ENCODE measurements at places on chromosomes 1 and 21.

DNA sequence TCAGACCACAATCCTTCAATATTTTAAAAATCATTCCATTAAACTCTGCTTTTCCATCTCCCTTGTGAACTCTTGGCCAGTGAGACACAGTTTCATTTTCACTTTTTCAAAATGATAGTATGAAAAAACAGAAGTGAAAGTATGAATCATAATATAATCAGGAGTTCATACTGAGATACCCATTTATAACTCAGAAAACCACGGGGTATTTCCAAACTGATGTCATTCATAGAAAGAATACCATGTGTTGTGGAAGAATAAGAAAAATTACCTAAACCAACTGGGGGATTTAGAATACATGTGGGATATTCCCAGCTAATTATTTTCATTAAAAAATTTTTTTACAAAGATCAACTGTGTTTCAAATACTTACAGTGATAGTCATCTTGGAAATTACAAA lies 149.9 kb downstream of the MRPL39 start:
- no peak for DNase-seq

DNA sequence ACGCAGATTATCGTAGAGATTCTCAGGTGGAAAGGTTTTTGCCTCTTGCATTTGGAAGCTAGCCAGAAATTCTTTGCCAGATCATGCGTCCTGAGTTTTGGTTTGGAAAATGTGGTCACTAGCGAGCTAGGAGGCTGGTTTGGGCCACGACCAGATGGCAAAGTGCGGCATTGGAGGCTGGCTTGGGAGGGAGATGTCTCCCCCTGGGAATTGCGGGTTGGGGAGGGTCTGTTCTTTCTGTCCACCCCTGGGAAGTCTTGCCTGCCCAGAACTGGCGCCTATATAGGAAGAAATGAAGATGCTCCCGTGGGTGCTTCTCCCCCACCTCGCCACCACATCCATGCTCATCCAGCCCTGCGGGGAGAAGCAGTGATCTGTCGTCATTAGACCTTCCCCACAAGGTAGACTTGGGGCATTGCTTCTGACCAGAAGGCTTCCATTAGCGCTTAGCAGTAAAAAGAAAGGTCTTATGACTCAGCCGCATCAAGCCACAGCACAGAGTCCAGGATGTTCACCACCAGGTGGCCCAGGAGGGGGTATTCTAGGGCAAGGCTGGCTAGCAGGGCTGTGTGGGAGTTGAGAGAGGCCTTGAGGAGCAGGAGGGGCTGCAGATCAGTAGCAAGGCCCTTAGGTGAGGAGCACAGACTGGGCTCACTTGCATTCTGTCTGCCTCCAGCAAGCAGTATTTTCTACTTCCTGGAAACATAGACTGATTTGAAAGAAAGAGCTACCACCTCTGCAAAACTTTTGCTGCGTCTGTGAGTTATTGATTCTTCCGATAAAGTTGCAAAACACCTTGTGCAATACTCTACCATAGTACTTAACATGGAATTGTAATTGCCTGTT lies 1.5 kb upstream of the PTP4A2 start:
- DNase-seq = peak; percentile 75

DNA sequence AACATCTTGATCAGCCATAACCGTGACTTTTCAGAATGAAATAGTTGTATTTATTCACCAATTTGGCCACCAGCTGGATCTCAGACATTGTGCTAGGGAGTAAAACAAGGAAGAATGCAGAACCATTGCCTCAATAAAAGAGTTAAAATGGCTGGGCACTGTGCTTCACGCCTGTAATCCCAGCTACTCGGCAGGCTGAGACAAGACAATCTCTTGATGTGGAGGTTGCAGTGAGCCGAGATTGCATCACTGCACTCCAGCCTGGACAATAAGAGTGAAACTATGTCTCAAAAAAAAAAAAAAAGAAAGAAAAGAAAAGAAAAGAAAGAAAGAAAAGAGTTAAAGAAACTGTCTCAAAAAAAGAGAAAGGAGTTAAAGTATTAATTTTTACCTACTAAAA lies 199.5 kb downstream of the TPR start:
- DNase-seq = no peak

- DNase-seq = peak; percentile 80
Measured at GRCh38 chr21:46097336-46098293, at the start of gene COL6A2. Gene COL6A2, plus strand, starts transcription at chr21:46098112.

GRCh38 chr1:233723387-233723786 lies 109.5 kb downstream of the KCNK1 start:
- no peak for DNase-seq

All from coronary artery (tissue), 2 donors.